AML-193 (cell line): ENCODE measurements at places on chromosomes 12 and 14.
A peak's percentile ranks its signal among the peaks of the same experiment; 100 is the strongest.

- no peak for DNase-seq
These were observed 443.9 kb downstream of the TMEM132D start for GRCh38 chr12:129459886-129460285.

- DNase-seq = no peak
These were observed 3.9 kb upstream of the GPR84 start for GRCh38 chr12:54368025-54368708.

GRCh38 chr12:122976648-122976975 is 1.6 kb downstream of the OGFOD2 start:
- no peak for DNase-seq

GRCh38 chr14:35335388-35336092 is 43.4 kb downstream of the PSMA6 start:
- DNase-seq = no peak

DNA sequence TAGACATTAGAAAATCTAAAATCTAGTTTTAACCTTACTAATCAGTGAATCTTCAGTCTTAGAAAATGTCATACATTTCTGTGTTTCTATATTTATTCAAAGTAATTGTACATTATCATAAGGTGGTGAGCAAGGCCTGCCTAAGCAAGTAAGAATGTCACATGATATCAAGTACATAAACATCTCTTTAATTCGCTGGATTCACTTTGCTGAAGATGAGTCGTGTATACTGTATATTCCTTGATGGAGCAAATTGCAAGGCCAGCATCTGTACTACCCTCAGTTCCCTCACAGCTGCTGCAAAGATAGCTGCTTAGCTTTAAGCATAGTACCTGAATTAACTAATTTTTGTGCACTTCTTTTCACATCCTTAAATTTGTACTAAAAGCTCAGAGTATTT is 8.5 kb upstream of the AK7 start:
- no peak for DNase-seq

DNA sequence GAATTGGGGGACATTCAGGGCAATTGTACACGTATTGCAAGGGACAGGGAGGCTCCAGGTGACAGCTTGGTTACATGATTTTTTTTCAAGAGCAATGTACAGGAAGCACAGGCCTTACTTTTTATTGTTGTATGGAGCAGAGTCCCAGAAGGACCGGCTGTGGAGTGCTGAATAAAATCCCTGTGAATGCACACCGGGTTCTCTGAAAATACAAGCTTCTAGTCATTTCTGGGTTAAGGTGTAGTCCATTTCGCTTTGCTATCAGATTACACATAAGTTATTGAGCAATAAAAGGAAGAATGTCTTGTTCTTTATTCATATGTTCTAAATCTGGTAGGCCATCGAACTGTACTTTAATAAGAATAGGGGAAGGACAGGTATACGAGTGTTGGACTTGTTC is 52.2 kb downstream of the PDE3A start:
- DNase-seq = no peak

DNA sequence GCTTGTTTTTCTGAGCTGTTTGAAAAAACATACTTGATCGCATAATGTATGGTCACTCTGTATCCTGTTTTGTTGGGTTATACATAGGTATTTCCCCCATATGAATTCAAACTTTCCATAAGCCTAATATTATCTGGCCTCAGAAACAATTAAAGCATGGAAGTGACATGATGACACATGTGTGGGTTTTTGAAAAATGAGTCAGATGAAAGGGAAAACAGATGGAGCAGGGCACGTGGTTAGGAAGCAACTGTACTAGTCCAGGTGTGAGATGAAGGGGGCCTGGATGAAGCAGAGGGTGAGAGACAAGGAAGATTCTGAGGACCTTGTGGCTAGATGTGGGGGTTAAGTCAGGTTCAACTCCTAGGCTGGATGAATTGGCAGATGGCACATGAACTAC is 92.7 kb upstream of the DNM1L start:
- peak; percentile 18 for DNase-seq

DNA sequence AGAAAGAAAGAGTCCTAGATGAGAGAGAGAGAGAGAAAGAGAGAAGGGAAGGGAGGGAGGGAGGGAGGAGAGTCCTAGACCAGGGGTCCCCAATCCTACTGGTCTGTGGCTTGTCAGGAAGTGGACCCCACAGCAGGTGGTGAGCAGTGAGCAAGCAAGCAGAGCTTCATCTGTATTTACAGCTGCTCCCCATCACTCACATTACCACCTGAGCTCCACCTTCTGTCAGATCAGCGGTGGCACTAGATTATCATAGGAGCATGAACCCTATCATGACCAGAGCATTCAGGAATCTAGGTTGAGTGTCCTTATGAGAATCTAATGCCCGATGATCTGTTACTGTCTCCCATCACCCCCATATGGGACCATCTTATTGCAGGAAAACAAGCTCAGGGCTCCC is 39.2 kb upstream of the AMN1 start:
- DNase-seq = no peak

- DNase-seq = peak; percentile 20
These were observed 3.1 kb downstream of the SLC25A29 start for GRCh38 chr14:100303179-100303578.

- DNase-seq = no peak
These were observed 188.9 kb downstream of the ETV6 start for GRCh38 chr12:11838403-11838802.

DNA sequence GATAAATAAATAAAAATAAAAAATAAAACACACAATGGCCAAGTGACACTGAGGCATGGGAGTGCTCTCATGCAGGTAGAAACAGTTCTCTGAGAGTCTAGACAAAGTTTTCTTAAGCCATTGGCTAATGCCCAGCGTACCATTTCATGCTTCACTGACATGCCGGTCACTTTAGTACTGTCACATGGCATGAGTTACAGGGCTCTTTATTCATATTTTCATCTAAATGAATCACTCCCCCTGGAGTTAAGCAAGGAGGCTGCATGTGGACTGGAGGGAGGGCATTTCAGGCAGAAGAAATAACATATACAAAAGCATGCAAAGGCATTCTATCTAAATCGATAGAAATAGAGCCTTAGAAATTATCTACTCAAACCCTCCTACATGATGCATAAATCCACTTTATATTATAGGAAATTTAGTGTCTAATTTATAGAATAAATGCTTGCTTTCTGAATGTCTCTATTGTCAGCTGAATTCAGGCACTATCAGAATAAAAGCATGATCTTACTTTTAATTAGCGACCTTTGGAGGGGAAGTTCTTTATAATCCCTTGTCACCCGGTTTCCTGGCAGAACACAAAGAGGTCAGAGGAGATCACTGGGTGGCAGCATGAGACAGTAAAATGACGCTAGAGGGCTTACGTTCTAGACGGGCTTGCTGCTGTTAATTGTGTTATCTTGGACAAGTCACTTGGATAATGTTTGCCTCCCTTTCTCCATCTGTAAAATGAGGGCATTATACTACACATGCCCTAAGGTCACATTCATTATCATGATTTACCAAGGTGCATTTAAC is 17.5 kb downstream of the DYRK4 start:
- no peak for DNase-seq

DNA sequence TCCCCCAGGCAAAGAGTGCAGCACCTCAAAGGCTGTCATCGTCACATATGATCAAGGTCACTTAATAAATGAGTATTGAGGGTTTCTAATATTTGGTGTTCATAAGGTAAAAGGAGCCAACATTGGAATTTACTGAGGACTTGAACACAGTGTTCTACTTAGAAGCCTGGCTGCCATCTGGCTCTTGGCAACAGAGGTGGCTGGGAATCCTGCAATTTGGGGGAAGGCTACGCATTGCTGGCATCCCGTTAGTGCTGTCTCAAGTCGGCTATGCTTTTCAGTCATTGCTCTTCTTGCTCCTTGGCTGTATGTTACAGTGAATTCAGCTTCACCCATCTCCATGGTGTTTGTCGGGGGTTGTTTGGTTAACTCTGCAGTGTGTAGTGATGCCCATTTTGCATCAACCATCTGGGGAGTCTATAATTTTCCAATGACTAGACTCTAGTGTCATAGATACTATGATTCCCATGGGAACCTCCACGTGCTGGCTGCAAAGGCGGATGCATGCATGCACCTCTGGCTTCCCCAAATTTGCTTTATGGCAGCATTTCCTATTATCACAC is 12.9 kb upstream of the SLC24A4 start:
- DNase-seq = no peak

DNA sequence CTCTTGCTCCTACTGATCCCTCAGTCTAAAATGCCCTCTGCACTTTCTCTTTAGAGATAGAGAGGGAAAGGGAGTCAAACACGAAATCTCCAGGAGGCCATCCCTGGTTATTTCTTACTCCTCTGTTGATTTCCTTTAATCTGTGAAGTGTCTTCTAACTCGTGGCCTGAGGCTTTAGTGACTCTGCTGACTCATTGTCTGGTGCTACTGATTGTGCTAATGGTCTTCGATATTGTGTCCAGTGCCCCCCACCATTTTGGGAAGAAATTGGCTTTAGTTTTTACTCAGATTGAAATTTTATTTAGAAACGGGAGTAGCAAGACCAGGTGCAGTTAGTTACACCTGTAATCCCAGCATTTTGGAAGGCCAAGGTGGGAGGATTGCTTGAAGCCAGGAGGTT is 839 bp downstream of the CLEC9A start:
- DNase-seq = peak; percentile 2

DNA sequence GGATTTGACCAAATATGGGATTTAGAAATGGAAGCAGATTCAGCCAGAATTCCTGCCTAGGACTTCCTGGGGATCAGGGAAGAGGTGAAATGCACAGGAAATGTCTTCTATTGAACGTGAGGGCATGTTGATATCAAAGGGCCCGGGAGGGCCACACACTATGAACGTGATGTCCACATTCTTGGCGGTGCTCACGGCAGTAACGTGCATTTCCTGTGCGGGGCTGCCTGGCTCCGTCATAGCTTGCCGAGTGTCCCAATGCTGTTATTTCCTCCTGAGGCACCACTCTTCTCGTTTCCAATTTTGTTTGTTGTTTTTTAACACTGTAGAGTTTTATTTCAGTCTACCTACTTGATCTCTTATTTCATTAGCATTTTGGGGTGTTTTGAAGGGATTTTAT is 67.3 kb downstream of the ZNF664 start:
- no peak for DNase-seq

DNA sequence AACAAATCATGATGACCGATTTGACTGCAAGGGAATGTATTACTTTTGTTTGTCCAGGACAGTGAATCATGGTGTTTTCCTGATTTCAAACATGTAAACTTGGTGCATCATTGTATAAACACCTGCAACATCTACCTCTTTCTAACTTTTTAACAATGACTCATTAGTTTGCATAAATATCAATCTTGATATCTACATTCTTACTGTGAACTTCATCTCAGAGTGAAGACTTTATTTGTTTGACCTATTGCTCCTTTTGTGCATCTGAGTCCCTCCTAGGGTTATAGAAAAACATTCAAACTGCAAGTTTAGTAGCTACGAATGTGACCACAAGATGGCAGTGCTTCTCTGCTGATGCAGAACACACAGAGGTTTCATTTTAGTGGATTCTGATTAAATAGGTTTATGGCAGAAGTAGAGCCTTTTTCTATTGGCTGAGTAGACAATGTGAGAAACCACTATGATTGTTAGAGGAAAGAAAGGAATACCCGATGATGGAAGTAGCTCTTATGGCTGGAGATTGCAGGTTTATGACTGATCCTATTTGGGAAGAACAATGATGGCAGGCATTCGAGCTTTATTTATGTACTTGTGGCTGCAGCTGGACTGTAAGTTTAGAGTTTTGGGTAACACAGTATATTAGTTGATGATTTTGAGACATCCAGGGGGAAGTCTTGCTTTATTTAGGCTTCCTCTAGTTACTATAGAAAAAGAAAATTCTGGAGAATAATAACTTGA is 244.2 kb upstream of the OR4E1 start:
- DNase-seq = peak; percentile 58

DNA sequence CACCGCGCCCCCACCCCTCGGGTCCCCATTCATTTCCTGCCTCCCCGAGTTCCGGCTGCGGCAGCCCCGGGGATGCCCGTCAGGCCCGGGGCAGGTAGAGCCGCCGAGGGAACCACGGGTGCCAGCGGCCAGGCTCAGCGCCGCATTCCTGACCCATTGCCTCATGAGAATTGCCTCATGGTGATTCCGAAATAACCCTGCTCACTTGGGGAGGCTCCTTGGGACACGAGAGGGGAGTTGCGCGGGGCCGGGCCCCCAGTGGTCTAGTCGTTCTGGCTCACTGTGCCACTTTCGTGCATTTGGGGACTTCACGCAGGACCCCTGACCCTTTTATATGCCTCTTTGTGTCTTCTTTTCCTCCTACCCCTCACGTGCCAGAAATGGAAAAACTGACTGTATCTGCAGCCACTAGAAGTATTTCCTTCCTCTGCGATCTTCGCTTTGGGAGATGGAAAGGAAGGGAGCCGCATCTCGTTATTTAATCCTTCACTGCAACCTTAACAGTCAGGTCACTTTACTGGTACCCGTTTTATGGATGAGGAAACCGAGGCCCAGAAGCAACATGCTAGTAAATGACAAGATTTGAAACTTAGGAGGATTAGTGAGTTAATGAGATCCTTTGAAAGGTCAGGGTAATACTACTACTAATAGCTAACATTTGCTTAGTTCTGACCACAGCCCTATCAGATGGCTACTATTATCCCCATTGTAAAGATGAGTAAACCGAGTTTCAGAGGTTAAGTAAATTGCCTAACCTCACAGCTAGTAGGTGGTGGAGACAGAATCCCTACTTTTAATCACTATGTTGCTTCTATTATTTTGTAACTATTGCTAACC is 768 bp downstream of the PTPN11 start:
- DNase-seq = peak; percentile 40

- DNase-seq = no peak
These were observed 2.4 kb downstream of the MBD6 start for GRCh38 chr12:57524814-57525614.

GRCh38 chr12:107379852-107380567 is 286.7 kb upstream of the CRY1 start:
- DNase-seq = no peak

DNA sequence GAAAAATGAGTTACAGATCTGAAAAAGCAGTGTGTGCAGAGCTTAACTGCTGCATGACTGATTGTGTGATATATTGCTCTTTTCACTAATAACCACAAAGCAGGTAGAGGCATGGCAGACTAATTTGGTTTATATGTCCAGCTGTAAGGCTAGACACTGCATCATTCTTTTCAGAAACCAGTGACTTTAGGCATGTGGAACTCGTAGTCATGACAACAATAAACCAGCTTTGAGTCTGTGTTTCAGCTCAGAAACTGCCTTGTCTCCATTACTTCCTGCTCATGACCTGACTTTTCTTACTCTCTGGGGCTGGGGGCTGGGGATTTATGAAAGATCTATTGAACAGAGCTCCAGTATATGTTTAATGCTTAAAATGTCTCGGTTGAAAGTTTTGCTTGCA is 146.8 kb upstream of the LRIG3 start:
- no peak for DNase-seq

- DNase-seq = no peak
These were observed 8.3 kb downstream of the REC8 start for GRCh38 chr14:24179961-24180796.

DNA sequence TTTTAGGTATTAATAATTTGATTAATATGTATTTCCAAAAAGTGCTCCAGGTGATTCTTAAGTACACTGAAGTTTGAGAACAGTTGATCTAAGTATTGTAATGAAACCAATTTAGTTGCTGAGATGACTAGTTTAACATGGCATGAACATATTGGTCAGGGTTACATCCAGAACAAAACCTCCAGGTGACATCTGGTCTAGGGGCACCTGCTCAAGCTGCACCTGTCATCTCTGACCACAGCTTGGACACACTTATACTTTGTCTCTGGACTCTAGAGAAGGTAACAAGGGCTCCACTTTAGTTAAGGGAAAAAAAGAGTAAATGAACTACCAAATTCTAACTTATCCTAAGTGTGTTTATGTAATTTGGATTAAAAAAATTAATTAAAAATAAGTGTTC is 8.1 kb downstream of the ARID2 start:
- no peak for DNase-seq
